Renal cortical epithelial cell (primary cell): ENCODE measurements at places on chromosomes 3 and 15. TPM values are rescaled to one million over a fixed set of nuclear protein-coding genes. Genes with fewer than 3 reads are reported as not detected.

Gene LYSMD4
- total RNA-seq, result 8.8 and 9.2 TPM in 2 replicates

GRCh38 chr3:45016916-45017315, 9.2 kb upstream of the CLEC3B start:
- DNase-seq, result no peak

- no peak for DNase-seq
Measured at GRCh38 chr3:14539742-14540491, at the start of gene GRIP2. Gene GRIP2, minus strand, starts transcription at chr3:14540342. Its CDS starts 34 bp downstream, at chr3:14540308.

DNA sequence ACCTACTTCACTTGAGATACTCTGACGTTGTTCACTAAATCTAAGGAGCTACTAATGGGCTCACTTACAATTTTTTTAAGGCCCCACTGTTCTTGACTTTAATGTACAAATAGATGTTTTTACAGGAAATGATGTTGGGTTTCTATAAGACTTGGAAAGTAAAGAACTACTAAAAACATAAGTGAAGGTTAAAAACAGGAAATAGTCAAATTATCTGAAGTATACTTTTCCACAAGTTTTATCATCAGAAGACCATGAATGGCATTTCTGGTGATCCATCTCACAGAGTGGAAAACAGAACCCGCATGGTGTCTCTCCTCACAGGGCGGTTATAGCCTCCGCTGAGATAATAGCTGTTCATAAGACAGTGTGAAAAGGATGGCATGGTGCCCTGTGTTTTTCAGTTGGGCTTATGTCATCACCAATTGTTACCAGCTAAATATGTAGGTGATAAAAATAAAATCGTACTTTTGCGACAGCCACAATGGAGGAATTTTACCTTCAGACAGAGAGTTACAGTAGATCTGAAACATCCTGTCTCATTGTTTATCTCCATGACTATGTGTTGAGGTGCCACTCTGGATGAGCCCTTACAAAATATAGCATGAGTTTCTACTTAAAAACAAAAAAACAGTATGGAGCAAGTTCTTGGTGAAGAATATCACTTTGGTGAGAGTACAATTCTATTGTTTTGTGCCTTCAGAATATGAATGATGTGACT, 462.4 kb downstream of the RAP2B start:
- DNase-seq, result no peak

GRCh38 chr3:105770410-105770809, 98.4 kb downstream of the CBLB start:
- no peak for DNase-seq

DNA sequence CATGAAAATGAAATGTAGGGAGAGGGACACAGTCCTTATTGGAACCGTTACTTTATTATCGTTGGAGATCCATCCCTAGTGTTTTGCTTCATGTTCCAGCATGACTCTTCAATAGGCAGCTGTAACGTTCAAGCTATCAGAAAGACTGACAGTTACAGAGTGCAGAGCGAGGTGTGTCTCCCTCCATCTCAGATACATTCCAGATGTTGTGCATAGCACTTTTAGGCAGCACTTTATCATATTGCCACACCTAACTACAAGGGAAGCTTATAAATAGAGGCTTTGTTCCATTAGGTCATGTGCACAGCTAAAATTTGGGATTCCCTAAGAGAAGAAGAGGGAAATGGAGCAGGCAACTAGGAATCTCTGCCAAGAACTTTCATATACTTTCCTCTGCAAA, 1009.6 kb downstream of the ROBO2 start:
- no peak for DNase-seq

GRCh38 chr3:155202626-155203025, 90.9 kb downstream of the STRIT1 start:
- no peak for DNase-seq

DNA sequence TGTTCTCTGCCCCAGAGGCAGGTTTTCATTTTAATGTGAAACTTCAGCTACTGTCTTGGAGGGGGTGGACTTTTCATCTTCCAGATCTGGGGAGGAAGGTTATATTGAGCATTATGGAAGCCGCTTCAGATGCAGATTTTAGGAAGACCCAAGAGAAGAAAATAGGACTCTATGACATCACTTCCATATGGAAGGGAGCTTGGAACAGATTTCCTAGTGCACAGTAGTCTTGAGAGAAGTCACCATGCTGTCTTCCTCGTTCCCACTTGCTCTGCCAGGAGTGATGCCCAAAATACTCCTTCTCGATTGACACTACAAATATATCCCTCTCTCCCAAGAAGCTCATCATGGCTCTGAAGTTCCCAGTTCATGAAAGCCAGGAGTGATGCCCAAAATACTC, 197.2 kb downstream of the ATP10A start:
- DNase-seq, result no peak

DNA sequence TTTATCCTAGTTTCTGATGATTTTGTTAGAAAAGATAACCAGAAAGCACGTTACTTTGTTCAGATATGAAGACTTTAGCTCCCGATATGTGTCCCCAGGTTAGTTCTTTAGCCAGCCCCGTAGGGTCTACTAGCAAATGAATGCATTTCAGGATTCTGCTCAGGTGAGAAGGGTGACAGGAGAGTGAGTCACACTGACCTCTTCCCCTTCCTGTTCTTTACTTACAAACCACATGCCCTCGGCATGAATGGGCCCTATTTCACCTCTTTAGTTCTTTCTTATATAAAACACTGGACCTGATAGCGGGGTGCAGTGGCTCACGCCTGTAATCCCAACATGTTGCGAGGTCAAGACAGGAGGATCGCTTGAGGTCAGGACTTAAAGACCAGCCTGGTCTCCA, 98.4 kb downstream of the SLC49A4 start:
- DNase-seq, result peak; percentile 69

Gene PIGBOS1
- 11.4 and 16.0 TPM in 2 replicates for total RNA-seq

Gene TLR9
- not detected in 2 replicates for total RNA-seq

GRCh38 chr3:46383951-46384330, 13.2 kb downstream of the CCR5 start:
- no peak for DNase-seq

Gene ZMYND10
- 0.35 and 4.7 TPM in 2 replicates for total RNA-seq

Gene PRC1
- 18.4 and 93.3 TPM in 2 replicates for total RNA-seq

Gene MCTP2
- 14.8 and 26.6 TPM in 2 replicates for total RNA-seq

Gene CAMK2N2
- 0.10 TPM in 1 of 2 replicates, not detected in the other for total RNA-seq

GRCh38 chr3:73616056-73616455, 8.7 kb downstream of the PDZRN3 start:
- no peak for DNase-seq

Gene FAM81A
- total RNA-seq, result 0.52 and 1.4 TPM in 2 replicates

Gene TJP1
- total RNA-seq, result 95.7 and 159 TPM in 2 replicates

GRCh38 chr15:48064421-48064820, 56.4 kb upstream of the SLC24A5 start:
- peak; percentile 58 for DNase-seq

GRCh38 chr15:40354408-40355171, 3.4 kb upstream of the DISP2 start:
- DNase-seq, result no peak

DNA sequence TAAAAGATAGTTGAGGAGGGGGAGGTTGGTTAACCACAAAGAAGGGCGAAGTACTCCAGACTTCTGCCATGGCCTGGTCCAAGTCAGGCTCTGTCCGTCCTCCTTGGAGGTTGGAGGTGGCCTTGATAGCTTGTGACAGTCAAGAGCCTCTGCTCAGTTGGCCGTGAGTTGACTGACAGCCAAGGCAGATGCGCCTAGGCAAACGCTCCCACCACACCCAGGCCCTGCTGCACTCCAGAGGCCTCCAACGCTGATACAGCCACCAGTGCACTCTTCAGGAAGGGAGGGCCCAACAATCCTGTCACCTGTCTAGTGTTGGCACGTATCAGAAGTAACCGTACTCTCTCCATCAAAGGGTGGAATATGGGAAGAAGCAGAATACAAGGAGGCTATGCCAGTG, 9.3 kb downstream of the RBPMS2 start:
- no peak for DNase-seq

- peak; percentile 88 for DNase-seq
Measured at GRCh38 chr3:157532529-157533297, 29.5 kb upstream of the VEPH1 start.

Gene MKRN2OS
- total RNA-seq, result 1.8 and 2.8 TPM in 2 replicates

Gene ACSBG1
- total RNA-seq, result 0.20 TPM in 1 of 2 replicates, not detected in the other

DNA sequence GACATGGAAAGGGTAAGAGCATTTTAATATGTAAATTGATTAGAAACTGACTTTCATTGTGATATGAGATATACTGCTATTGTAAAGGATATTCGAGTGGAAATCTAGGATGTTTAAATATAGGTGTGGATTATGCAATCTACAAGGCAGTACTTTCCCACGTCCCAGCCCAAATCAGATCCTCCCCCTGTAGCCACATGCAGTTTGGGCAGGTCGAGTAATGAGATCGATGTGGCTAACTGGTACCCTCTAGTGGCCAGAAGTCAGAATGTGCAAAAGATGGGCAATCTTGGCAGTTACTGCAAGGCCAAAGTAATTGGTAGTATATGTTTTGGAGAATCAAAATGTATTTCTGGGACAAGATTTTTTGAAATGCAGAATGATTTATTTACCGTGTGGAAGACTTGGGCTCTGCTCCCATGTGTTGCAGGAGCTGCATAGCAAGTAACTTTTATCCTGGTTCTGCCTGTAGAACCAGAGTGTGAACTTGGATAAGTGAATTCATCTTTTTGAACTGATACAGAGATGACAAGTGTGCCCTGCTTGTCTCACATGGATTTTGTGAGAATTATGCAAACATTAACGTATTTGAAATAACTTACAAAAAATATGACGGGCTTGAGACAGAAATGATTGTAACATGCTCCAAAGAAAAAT, 94.5 kb upstream of the ADAMTSL3 start:
- peak; percentile 58 for DNase-seq

Gene BFSP2
- total RNA-seq, result not detected in 2 replicates

DNA sequence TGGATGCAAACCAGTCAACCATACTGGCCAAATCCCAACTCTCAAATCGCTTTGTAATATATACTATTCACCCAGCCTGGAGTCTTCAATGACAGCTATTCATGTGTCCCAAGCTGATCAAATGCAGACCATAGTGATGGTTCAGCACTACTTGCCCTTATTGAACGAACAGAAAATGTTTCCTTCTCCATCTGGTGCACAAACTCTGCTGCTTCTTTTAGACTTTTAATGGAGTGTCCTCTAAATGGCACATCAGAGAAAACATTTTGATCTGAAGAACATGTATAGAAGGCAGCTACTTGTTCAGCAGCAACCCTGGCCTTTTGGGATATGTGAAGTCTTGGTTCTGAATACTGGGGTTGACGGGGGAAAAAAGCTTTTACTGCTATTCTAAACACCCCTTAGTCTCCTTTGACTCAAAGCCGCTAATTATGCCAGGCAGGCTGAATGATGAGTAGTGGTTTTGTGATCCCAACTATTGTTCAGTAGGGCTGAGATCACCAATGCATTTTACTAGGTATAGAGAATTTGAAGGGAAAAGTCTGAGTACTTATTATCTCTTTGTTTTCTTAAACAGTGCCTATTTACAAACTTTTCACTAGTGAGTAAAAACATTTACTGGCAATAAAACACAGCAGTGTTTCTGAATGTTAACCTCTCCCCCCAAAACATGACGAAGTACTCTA, 781.2 kb downstream of the ROBO1 start:
- no peak for DNase-seq

- no peak for DNase-seq
Measured at GRCh38 chr15:58555162-58556027, 123.6 kb downstream of the LIPC start.

- no peak for DNase-seq
Measured at GRCh38 chr3:134625885-134626741, 24.7 kb downstream of the KY start.

Gene DNAH1
- 0.35 and 2.3 TPM in 2 replicates for total RNA-seq

GRCh38 chr3:55765906-55766701, 279.0 kb upstream of the WNT5A start:
- no peak for DNase-seq

- DNase-seq, result no peak
Measured at GRCh38 chr15:59401824-59402569, 29.3 kb upstream of the MYO1E start.

Gene C3orf20
- total RNA-seq, result not detected in 2 replicates

- no peak for DNase-seq
Measured at GRCh38 chr3:19711160-19711782, 222.7 kb downstream of the EFHB start.

Gene ACVR2B
- total RNA-seq, result 3.5 and 11.8 TPM in 2 replicates

DNA sequence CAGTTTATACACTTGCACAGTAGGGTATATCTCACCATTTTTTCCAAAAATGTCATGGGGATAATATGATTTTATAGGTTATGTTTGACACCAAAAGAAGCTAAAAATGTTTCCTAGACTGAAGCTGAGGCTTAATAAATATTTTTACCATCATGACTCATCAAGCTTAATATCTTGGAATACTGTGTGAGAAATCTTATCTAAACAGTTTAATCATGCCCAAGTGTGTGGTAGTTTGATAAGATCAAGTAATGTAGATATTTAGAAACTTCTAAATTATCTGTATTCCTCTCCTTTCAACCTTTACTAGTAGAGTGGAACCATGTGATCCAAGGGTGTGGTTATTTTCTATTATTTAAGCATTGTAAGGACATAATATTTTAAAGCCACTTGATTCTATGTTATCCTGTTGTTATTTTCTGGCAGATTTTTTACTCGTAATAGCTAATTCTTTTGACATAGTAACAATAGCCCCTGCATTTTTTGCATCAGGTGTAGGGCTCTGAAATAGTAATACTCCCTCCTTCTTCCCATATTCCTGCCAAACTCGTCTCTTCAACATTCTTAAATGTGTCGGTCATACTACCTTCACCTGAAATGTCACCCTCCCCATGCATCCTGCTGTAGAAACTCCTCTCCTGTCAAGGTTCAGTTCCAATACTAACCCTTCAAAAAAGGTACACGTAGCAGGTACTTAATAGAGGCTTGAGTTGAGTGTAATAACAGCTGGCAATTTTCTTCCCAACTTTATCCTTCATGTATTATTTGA, 729.6 kb downstream of the NLGN1 start:
- DNase-seq, result no peak

DNA sequence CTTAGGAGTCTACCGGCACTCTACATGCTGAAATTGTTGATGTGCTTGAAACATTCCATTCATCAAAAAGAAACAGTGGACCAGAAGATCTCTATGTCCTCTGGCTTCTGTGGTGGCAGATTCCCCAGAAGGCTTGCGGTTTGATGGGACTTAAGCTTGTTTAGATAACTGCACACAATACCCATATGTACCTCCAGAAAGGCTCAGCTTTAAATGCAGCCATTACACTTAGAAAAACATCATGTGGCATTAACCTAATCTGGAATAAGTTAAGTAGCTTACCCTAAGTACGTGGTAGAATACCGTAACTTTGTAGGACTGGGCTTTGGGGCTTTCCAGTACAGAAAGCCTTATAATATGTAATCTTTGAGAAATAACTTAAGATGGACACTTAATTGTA, 187.3 kb downstream of the RBMS3 start:
- no peak for DNase-seq
